ENCODE measurements at places on chromosomes 6 and 20.

DNA sequence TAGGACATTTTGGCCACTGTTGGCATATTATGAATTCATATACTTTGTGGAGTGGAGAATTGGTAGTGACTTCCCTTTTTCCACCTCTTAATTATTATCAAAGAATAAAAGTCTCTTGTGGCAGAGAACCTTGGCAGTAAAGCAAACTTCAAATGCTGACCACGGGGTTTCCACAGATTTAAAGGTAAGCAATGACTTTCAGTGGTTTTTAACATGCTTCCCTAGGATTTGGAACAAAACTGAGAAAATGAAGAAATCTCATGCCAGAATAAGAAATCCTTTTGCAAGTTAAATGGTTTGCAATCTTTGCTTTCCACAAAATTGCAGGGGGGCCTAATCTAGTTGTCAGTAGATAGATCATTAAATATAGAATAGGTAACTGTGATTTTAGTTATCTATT is 2.0 kb upstream of the SDC4 start:
- DNase-seq, result no peak

DNA sequence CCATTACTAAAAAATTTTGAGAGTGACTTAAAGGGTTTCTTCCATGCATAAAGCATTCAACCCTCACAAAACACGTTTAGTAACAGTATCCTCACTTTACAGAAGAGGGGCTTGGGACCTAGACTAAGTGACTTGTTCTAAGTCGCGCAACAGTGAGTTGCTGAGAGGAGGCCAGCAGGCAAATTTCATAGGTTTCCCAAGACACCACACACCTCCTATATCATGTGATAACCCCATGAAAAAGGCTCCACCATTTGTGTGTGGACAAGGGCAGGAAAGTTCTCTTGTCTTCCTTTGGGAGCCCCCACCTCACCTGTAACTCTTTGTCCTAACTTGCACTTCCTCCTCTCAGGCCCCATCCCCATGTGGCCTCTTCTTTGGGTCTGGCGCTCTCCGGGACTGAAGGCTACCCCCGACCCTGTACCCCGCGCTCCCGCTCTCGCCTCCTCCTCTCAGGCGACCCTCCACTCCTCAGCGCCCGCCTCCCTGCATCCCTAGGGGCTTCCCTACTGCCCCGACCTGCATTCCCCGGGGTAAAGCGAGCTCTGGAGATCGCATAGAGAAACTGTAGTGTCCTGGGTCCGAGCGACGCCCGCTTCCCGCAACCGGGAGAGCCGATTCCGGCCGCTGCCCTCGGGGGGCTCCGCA is 392 bp downstream of the PSMB8 start:
- DNase-seq, result no peak

DNA sequence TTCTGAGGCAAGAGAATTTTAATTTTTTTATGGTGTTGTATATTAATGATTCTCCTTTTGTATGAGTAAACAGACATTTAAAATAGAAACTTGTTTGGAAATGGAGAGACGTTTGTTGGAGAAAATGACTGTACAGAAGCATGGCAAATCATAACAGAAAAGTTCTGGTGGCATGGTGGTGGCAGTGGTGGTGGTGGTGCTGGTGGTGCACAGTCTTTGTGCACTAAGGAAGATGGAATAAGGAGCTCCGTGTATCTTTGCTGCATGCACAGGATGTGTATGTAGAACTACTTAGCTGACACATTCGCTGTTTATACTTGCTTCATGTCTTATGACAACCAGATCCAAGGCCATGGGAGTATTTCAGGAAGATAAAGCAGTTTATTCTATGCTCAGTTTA is 294.9 kb downstream of the UTRN start:
- DNase-seq, result no peak

GRCh38 chr6:90611543-90612312 is 24.9 kb upstream of the MAP3K7 start:
- DNase-seq, result no peak

- DNase-seq, result no peak
Measured at GRCh38 chr6:30399390-30400058, 54.6 kb downstream of the RPP21 start.

DNA sequence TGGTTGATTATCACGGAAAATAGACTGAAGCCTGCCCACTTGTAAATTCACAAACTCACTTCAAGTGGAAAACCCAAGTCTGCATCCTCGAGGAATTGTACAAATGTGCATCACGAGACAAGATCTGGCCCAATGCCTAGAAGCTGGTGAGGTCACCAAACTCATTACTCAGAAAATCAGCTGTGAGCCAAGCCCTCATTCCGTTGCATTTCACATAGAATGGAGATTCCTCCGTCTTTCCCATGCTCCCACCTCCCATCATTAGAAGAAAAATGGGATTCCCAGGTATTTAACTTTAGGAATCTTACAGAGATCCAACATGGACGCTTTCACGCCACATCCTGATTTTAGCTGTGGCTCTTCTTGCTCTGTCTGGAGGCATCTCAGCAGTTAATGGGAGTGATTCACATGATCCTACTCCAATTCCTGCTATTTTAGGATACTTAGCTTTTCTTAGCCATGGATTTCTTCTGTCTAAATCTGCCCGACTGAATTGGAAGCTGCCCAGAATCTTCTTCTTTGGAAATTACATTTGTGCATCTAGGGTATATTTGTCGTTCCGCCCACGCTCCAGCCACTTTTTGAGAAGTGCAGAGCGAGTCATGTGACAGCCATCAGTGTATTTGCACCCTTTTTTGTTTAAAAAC is 68.7 kb upstream of the STMND1 start:
- DNase-seq, result no peak

GRCh38 chr6:137870744-137871247 is 3.7 kb downstream of the TNFAIP3 start:
- DNase-seq, result no peak

- DNase-seq, result peak; percentile 64
Measured at GRCh38 chr20:20793591-20793990, 81.1 kb upstream of the RALGAPA2 start.

DNA sequence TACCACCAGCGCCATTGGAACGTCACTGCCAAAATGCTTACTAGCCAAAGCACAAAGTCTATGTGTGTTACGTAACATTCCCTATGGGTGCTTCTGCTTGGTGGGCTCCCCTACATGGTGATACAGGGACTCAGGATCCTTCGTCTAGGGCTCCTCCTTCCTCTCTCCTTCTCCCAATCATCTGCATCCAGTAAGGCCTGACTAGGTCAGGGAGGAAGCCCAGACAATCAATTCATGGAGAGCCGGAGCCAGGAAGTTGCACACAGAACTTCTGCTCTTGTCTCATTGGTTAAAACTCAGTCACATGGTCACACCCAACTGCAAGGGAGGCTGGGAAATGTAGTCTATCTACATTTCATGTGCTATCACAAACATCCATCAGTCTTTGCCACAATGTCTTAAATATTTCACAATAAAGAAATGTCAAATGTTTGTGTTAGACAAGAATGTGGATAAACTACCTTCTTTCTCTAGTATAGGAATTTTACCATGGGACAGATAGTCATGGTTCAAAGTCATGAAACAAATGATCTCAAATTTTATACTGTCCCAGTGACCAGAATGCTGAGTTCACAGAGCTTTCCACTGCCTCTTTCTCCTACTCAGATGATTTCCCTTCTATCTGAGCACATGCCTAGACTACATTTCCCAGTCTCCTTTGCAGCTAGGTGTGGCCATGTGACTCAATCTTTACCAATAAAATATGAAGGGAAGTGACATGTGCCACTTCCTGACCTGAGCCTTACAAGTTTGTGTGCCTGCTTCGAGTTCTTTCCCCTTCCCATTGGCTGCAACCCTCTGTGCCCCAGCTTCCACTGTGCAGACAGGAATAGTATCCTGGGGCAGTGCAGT is 9.3 kb upstream of the KCNK15 start:
- peak; percentile 81 for DNase-seq

DNA sequence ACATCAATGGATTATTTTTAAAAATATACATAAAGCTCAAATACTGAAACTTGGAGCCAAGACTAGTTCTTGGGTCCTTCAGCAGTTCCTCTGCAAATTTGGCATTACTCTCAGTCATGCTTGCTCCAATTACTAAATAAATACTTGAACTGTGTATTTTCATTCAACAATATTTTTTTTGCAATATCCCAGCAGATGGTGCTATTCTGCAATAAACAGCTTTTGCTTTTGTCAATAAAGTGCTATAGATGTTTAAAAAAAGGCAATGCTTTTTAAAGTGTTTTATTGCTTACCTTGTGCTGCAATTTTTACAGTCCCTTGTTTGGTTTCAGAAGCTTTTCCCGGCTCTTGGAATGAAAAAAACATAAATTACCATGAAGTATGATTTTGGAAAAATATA is 243.4 kb downstream of the TRDN start:
- DNase-seq, result no peak

DNA sequence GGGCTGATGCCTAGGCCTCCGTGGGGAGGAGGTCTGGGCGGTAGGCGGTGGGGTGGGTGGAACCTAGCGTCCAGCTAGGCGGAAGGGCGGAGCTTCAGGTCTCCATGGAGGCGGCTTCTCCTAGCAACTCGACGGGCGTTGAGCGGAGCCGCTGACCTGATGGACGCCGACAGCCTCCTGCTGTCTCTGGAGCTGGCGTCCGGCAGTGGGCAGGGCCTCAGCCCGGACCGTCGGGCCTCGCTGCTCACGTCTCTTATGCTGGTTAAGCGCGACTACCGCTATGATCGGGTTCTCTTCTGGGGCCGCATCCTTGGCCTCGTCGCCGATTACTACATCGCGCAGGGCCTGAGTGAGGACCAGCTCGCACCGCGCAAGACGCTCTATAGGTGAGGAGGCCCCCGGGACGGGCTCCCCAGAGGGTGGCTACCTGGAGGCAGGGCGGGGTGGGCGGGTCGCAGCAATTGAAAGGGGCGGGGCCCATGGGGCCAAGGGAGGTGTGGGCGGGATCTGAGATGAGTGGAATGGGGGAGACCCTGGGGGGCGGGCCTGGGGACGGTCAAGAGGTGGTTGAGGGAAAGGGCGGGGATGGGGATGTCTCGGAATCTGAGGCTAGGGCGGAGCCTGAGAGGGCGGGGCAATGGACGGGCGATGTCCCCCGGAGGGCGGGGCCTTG is at the start of gene RSPH9:
Gene RSPH9 (plus strand): TSS at position 97 of the 673 bp plus-strand sequence. CDS start 63 bp downstream, at position 160.
- peak; percentile 95 for DNase-seq
